Neural progenitor cell (in vitro differentiated cells): ENCODE measurements at places on chromosomes 2 and 18. TPM values are rescaled to one million over a fixed set of nuclear protein-coding genes. Genes with fewer than 3 reads are reported as not detected.

DNA sequence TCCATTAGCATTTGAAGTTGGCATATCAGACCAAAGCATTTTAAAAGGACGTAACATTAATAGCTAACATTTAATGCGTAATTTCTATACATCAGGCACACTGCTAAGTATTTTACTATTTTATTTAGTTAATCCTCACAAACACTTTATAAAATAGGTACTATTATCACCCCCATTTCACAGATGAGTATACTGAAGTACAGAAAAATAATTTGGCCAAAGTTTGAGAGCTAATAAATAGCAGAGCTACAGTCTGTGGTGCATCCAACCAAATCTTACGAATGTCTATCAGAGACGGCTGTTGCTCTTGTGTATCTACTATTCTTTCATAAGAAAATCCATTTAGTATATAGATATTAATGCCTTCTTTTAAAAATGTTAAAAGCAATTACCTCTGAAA, 11.9 kb downstream of the TYW5 start:
- H3K36me3 ChIP-seq = peaks cover 15% of the 10 kb centered on the region
- no peak overlapping the region for H3K4me3 ChIP-seq
- no peaks in the 10 kb centered on the region for H3K27me3 ChIP-seq
- DNase-seq = no peak

GRCh38 chr18:25455159-25455558, 103.2 kb upstream of the ZNF521 start:
- no peaks in the 10 kb centered on the region for H3K27me3 ChIP-seq
- H3K36me3 ChIP-seq = no peaks in the 10 kb centered on the region
- H3K27ac ChIP-seq = no peak overlapping the region
- H3K4me3 ChIP-seq = no peak overlapping the region

DNA sequence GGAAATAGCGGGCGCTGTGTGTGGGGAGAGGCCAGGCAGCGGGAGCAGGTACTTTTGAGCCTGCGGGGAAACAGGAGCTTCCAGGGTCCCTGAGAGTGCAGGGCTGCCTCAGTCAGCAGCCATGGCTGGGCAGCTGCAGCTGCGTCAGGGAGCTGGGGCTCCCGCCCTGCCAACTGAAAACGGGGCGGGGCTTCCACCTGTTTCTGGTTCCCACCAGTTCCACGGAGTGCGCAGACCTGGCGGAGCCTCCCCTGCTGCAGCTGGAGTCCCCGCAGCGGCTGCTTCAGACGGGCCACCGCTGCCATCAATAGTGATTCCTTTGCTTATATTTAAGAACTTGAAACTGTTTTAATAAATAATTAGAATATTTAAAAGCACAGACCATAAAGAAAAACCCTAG, 30.6 kb upstream of the RPRM start:
- no peaks in the 10 kb centered on the region for H3K36me3 ChIP-seq
- H3K4me1 ChIP-seq = no peaks in the 10 kb centered on the region
- H3K27ac ChIP-seq = no peak overlapping the region
- H3K4me3 ChIP-seq = no peak overlapping the region

Gene RBKS
- total RNA-seq = 4.3 and 8.5 TPM in 2 replicates

DNA sequence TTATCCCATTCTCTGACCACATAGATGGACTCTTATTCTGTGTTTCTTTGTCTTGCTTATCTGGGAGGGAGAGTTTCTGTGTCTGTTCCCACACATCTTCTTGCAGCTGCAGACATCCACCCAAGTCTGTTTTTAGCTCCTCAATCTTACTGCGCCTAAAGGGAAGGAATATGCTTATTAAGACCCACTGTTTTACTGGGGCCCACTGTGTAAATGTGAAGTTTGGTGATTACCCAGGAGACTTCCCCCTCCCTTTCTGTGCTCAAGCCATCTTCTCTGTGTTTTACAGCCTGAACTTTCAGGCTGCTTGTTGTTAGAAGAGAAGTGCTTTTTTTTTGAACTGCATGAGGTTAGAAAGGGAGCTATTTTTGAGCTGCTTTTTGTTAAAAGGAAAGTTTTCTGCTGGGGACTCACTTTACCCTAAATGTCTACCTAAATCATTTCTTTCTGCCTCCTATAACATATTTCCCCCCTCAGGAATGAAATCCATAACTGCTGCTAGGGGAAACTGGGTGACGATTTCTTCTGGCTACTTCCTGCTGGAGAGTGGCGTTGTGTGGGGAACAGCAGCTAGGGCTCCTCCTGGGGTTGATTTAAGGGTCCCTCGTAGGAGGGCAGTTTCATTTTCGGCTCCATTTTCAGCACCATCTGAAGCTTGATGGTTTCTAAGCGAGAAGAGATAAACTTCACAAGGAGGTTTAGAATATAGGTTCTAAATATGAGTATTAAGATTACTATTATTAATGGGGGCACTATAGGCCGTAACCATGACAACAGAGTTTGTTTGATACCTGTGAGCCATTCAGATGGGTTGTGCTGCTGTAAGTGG, 39.5 kb upstream of the GMCL1 start:
- DNase-seq = no peak
- no peaks in the 10 kb centered on the region for H3K36me3 ChIP-seq
- H3K4me3 ChIP-seq = no peak overlapping the region
- peaks cover 24% of the 10 kb centered on the region for H3K4me1 ChIP-seq
- H3K27me3 ChIP-seq = no peaks in the 10 kb centered on the region

GRCh38 chr18:41326311-41326710, 628.7 kb upstream of the PIK3C3 start:
- H3K27me3 ChIP-seq = no peaks in the 10 kb centered on the region
- H3K27ac ChIP-seq = no peak overlapping the region
- no peak for DNase-seq
- H3K4me1 ChIP-seq = no peaks in the 10 kb centered on the region
- H3K4me3 ChIP-seq = no peak overlapping the region
- H3K36me3 ChIP-seq = no peaks in the 10 kb centered on the region

DNA sequence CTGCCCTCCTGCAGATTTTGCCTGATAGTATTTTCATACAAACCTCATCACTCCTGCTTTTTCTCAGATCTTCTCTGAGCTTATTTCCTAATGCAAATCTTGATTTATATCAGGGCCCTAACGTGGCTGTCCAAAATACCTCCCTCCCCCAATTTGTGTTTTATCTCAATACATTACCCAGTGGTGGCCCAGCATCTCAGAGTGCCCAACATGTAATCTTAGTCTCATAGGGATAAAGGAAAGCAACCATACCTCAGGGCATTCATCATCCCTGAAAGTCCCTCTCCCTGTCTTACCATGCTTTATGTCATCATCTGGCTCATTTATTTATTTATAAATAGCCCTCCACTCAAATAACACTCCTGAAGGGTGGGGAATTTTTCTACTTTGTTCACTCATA, 135.3 kb downstream of the SLC8A1 start:
- DNase-seq = no peak
- peaks cover 19% of the 10 kb centered on the region for H3K4me1 ChIP-seq
- H3K27ac ChIP-seq = no peak overlapping the region
- no peak overlapping the region for H3K4me3 ChIP-seq

DNA sequence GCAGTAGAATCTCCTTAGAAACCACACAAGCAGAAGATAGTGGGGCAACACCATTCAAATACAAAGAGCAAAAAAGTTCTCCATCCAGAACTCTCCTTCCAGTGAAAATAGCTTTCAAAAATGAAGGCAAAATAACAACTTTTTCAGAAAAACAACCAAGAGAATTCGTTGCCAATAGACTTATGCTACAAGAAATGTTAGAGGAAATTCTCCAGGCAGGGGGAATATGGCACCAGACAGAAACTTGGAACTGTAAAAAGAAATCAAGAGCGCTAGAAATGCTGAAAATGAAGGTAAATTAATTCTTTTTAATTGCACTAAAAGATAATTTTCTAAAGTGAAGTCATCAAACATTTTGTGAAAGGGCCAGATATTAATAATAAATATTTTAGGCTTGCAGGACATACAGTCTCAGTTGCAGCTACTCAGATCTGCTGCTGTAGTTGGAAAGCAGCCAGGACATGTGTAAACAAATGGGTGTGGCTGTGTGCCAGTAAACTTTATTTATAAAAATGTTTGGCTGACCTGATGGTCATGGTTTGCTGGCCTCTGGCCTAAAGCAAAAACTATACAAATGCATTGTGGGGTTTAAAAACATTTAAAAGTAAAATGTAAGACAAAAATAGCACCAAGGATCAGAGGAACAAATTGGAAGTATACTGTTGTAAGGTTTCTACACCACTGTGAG, 73.7 kb upstream of the TGFA start:
- peaks cover 47% of the 10 kb centered on the region for H3K27me3 ChIP-seq
- no peak overlapping the region for H3K27ac ChIP-seq
- H3K4me3 ChIP-seq = no peak overlapping the region
- no peaks in the 10 kb centered on the region for H3K36me3 ChIP-seq
- H3K4me1 ChIP-seq = peaks cover 14% of the 10 kb centered on the region
- DNase-seq = no peak

Gene NEB
- 0.49 and 0.53 TPM in 2 replicates for total RNA-seq

GRCh38 chr18:42745171-42745570, 370.3 kb downstream of the RIT2 start:
- no peak for DNase-seq
- H3K4me1 ChIP-seq = peaks cover 29% of the 10 kb centered on the region
- H3K4me3 ChIP-seq = no peak overlapping the region
- H3K36me3 ChIP-seq = no peaks in the 10 kb centered on the region

DNA sequence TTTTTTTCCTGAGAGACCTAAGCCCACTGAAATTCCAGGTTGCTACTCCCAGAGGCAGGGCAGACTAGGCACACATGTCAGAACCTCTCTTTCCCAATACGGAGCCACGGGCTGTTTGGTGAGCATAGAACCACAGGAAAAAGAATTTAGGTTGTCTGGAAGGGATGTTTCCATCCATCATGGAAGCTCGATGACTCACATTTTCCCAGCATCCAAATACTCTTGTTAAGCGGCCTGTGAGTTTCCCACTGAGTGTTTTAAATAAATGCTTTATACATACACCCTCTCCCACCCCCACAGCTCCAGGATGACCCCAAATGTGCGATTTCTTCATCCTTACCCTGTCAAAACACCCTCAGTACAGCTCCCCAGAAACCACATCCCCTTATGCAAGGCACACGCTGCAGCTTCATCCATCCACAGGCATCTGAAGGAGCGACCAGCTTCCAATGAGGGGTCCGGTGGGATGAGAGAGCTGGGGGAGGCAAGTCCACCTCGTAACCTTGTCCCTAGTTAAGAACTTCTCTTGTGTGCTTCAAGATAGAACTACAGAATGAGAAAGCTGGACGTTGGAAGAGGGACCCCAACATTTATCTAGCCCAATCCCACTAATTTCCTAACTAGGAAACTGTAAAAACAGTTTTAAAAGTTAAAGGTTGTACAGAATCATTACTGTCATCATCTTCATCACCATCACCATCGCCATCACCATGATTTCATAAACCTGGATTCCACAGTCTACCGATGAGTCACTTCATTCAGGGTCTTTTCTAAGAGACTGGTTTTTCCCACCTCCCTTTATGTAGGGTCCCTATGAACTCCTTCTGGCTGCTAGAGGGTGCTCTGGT, 63.5 kb upstream of the FZD7 start:
- H3K27ac ChIP-seq = no peak overlapping the region
- no peaks in the 10 kb centered on the region for H3K36me3 ChIP-seq
- peaks cover 66% of the 10 kb centered on the region for H3K4me1 ChIP-seq
- H3K27me3 ChIP-seq = no peaks in the 10 kb centered on the region
- no peak overlapping the region for H3K4me3 ChIP-seq
- no peak for DNase-seq

DNA sequence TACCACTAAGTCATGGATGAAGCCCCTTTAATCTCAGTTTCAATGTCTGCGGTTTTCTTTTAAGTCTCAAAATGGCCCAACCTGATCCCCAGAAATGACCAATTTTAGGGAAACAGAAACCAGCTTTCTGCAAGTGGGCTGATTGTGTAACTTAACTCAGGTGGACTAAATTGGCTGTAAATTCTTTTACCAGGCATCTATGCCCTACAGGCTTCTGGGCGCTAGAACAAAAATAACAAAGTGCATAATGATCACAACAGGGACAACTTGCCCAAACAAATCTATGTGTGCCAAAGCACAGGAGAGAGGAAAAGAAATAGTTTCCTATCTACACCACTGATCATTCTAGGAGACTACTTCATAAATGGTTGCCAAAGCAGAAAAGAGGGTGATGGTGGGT, 112.3 kb upstream of the SETBP1 start:
- DNase-seq = no peak
- no peaks in the 10 kb centered on the region for H3K27me3 ChIP-seq
- no peaks in the 10 kb centered on the region for H3K4me1 ChIP-seq
- H3K27ac ChIP-seq = no peak overlapping the region

GRCh38 chr18:40235323-40235722, 1719.7 kb upstream of the PIK3C3 start:
- H3K27ac ChIP-seq = peak overlapping the region; percentile 69
- no peaks in the 10 kb centered on the region for H3K36me3 ChIP-seq

Gene ZAP70
- total RNA-seq = 0.37 TPM in 1 of 2 replicates, not detected in the other

DNA sequence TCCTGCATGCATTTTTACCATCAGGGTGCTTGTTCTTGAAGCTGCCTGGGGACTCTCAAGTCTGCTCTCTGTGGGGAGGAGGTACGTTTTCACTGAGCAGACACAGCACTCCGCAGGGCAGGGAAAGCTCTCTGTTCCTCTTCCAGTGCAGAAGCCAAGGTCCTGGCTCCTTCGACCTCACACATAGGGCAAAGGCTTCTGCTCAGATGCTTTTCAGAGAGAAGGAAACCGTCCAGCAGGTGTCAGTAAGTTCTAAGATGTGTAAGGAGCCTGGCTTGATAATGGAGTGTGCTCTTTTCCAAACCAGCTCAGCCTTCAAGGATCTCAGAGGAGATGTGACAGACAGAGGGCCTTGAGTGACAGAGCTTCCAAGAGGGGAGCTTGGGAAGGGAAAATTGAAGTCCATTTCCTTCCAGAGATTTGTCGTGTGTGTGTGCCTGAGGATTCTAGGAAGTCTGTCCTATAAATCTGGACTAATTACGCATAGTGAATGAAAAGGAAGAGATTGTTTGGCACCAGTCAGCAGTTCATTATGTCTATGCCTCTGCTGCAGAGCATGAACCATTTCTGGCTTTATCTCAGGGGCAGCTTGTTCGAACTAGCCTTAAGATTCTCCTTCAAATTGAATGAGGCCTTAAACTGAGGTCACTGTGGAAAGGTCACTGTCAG, 67.3 kb upstream of the UPP2 start:
- H3K27me3 ChIP-seq = no peaks in the 10 kb centered on the region
- H3K4me3 ChIP-seq = no peak overlapping the region

DNA sequence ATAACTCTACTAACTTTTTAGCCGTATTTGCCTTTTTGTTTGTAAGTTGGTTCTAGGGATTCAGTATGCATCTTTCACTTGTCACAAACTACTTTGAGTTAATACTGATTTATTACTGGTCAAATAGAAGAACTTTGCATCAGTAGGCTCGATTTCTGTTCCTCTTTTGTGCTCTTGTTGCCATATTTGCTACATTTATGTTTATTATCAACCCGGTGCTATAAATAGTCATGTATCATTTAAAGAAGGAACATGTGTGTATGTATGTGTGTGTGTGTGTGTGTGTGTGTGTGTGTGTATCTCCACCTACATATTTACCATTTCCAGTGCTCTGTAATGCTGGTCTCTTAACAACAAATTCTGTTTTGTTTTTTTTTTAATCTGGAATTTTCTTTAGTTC, 79.6 kb upstream of the B3GNT7 start:
- no peak for DNase-seq
- H3K4me1 ChIP-seq = no peaks in the 10 kb centered on the region
- no peaks in the 10 kb centered on the region for H3K27me3 ChIP-seq
- H3K4me3 ChIP-seq = no peak overlapping the region
